Pancreas (tissue), 10 donors: ENCODE measurements at places on chromosomes 4 and X.

GRCh38 chr4:100953616-100954015 lies 393.7 kb downstream of the PPP3CA start:
- no peak for DNase-seq

GRCh38 chrX:71652405-71652804 lies 14.9 kb upstream of the LOC101059915 start:
- no peak for DNase-seq

DNA sequence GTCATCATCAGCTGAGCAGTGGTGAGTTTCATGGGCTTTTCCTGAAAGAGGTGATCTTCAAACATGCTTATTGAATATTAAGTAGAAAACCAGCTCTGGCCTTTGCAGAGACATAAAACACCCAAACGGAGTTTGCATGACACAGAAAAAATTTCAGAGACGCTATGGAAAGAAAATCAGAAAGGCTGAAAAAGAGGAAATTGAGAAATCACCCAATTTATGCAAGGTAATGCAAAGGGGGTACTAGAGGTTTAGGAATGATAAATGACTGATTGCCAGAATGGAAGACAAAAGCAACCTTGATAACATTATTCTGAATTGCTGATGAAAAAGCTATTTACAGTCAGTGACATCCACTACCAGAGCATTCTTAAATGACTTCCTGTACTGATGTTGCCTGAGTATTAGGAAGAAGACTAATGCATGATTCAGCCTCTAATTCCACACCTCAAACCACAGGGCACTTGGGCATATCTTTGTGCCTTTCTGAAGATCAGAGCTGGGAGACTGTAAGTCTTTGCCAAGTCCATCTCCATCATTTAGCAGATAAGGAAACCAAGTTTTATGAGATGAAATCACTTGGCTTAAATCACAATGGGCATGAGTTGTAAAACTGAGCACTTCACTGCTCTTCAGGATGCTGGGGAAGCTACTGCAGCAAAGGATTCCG lies 565.7 kb downstream of the PPARGC1A start:
- no peak for DNase-seq

GRCh38 chr4:72902354-72902753 lies 167.2 kb downstream of the COX18 start:
- DNase-seq: no peak

DNA sequence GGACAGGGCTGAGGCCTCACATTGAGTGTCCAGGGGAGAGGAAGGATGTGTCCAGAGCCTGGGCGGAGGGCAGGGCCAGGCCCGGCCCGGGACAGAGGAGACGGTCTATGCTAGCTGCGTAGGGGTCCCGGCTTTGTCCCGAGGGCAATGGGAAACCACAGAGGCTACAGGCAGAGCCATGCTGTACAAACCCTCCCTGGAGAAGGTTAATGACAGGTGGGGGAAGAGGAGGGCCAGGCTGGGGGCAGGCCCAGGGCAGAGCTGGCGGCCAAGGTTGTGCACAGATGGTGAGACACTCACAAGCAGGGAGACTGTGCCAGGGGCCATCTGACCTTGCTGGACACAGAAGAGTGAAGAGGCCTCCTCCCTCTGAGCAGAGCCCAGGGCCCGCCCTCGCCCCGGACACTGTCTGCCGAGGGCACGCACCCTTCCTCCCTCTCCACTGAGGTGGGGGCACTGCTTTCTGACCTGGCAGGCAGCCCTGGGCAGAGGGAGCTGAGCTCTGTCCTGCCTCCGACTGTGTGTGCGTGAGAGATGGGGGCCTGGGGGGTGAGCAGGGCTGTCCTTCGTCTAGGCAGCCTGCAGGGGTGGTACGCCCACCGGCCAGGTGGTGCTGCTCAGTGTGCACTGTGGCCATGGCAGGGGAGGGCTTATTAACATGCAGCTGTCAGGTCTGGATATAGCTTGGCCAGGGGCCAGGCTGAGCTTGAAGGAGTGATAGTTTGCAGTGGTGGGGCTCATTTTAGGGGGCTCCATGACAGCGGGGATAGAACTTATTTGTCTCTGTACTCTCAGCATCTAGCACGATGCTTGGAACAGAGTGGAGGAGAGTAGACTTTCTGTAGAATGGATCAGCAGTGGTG lies 75.7 kb upstream of the LRPAP1 start:
- DNase-seq: no peak

GRCh38 chr4:27081675-27082586 lies 221.3 kb downstream of the STIM2 start:
- DNase-seq: no peak

- DNase-seq: no peak
Observed at GRCh38 chr4:106264331-106264728, 51.7 kb downstream of the TBCK start.

- DNase-seq: no peak
Observed at GRCh38 chr4:48290146-48290772, 20.6 kb upstream of the TEC start.

DNA sequence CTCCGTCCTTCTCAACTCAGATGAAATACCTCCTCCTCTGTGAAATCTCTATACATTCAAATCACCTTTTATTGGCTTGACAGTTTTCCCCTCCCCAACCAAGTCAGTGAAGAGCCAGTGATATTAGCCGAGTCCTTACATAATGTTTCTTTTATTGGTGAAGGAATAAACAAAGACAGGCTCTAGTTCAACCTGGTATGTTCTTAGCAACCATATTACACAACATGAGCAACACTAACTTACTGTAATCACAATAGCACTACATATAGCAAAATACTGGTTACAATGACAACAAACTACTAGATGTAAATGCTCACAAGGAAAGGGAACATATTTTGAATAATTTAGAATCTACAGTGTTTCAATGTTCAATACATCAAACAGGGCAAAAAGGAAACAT lies 19.9 kb downstream of the DHX15 start:
- DNase-seq: no peak

DNA sequence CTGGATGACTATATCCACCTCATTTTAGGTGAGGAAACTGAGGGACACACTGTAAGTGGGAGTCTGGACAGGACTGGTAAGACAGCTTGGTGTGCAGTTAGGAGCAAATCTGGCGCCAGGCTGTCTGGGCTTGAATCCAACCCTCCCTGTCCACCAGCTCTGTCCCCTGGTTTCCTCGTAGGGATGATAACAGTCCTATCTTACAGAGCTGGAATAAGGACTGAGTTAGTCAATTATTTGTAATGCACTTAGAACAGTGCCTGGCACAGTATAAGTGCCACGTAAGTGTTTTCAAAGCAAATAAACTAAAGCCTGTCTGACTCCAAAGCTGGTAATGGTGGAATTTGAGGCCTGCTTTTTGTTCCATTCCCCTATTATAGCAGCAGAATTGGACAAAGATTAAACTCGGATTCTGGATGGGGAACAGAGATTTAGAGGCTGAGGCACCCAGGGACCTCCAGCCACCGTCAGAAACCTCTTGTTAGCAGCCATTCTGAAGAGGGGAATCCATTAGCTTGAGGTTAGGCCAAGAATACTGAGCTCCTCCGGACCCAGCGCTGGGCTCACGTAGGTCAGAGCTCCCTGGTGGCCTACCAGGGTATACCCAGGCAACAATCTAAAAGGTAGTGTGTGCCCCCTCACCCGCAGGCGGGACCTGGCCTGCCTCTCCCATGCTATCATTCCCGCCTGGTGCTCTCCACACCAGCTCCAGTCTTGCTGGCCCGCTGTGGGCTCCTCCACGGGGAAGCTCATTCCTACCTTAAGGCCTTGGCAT lies 102.1 kb downstream of the UCHL1 start:
- no peak for DNase-seq

DNA sequence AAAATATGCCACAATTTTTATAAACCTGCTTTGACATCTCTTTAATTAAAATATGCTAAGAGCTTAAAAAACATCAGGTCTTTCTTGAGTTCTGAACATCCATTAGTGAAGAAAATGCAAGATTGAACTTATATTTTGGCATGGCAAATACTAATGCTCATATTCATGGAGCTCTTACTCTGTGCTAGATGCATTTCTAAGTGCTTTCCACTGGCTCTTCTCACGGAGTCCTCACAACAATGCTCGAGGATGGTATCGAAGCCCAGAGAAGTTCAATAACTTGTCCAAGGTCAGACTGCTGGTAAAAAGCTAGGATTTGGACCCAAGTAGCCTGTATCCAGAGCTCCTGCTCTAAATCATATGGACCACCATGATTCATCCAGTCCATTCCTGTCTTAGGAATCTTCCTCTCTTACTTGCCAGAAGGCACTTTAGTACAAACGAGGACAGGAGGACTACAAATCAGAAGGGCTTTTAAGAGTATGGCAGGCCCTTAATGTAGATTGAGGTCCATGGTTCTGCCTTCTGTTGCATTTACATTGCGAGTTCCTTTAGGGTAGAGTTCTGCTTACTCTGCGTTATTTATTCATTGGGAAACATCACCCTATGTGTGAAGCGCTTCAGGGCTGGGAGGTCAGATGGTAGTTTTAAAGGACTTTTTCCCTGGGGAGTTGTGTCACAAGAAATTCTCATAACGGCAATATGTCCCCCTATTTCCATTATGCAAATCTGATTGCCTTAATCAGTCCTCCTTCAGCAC lies 199.2 kb downstream of the RASL11B start:
- DNase-seq: no peak
